ENCODE measurements at places on chromosomes 5 and 9.

DNA sequence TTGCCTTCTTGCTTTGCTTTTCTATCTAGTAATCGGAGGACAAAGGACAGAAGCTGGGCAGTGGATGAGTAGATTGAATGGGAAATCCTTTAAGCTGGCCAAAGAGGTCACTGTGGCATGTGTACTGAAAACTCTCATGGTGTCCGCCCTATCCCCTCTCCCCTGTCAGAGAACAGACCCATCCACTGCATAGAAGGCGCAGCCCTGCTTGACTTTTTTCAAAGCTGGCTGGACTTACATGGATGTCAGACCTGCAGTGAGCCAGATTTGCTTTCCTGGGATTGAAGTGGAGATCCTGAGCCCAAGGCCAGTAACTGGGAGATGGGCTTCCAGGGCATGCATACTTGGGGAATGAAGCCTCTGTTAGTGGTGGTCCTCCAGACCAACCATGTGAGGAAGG, 329.5 kb downstream of the TRPM3 start:
- DNase-seq: no peak

DNA sequence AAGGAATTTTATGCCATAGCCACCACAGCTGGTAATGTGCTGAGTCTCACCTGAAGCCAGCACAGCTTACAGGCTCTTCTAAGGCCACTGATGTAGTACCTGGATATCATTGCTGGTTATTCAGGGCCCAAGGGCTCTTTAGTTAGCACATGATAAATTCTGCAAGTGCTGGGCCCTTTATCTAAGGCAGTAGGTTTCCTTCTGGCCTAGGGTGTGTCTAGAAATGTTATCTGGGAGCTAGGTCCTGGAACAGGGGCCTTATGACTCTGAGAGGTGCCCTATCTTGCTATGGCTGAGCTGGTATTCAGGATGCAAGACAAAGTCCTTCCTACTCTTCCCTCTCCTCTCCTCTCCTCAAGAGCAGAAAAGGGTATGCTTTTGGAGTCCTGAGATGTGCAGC, 1424.5 kb upstream of the NUDT12 start:
- no peak for DNase-seq

DNA sequence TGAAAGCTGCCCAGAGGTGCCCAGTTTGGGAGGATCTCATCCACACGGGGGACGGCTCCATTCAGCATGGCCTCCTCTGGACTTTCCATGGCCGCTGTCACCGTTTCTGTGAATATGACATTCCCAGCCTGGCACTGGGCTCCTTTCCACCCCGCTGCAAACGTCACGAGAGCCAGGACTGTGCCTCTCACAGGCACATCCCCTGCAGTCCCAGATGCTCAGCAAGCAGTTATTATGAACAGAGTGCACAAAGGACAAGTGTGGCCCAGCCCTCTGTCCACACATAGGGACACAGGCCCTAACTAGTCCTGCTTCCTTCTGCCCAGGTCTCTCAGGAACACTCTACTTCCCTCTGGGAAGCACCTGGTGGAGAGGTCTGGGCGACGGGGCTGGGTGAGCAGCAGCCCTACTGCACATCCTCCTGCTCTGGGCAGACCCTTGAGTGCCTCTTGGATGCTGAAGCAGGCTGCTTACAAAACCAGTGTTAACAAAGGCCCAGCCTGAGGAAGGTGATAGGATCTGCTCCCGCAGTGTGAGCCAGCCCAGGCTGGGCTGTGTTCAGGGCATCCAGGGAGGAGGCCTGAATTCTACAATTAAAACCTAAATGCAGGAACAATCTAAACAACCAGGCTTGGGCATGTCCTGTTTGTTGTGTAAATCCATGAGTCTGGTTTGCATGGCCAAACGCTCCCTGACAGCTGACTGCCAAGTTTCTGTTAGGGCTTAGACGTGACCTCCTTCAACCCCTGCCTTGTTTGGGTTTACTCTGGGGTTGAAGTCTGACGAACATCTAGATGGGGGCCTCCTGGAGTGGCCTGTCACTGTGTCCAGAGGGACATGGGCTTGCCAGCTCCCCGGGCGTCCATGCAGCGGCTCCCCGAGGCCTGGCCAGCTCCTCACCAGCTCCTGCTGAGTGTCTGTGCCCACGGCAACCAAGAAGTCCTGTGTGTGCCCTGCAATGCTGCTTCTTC, 269.8 kb downstream of the GADD45G start:
- DNase-seq: no peak

- no peak for DNase-seq
Observed at GRCh38 chr5:72171667-72172066, 64.4 kb downstream of the MAP1B start.

DNA sequence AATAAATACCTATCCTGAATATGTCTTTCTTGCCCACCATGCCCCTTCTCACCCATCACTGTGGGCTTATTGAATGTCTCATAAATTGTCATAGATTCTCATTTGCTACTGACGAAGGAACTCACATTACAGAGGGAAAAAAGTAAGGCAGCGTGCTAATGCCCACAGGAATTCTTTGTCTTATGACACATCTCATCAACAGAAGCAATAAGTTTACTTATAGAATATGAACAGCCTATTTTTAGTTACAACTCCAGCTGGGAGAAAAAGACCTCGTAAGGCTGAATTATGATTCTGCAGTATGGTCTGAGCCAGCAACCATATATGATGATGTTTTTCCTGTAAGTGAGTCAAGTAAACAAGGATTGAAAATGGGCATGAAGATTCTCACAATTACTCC, 22.4 kb upstream of the ATG10 start:
- DNase-seq: no peak

DNA sequence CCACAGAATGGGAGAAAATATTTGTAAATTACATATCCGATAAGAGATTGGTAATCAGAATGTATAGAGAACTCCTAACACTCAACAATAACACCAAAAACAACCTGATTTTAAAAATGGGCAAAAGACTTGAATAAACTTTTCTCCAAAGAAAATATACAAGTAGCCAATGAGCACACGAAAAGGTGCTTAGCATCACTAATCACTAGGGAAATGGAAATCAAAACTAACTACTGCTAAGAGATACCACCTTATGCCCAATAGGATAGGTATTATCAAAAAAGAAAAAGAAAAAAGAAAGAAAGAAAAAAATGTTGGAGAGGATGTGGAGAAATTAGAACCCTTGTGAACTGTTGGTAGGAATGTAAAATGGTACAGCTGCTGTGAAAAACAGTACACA, 212.1 kb downstream of the TLR4 start:
- DNase-seq: no peak

- no peak for DNase-seq
Observed at GRCh38 chr5:55416306-55416705, 108.5 kb downstream of the MTREX start.

GRCh38 chr5:98638111-98638510, 135.4 kb upstream of the RGMB start:
- DNase-seq: peak; percentile 36

DNA sequence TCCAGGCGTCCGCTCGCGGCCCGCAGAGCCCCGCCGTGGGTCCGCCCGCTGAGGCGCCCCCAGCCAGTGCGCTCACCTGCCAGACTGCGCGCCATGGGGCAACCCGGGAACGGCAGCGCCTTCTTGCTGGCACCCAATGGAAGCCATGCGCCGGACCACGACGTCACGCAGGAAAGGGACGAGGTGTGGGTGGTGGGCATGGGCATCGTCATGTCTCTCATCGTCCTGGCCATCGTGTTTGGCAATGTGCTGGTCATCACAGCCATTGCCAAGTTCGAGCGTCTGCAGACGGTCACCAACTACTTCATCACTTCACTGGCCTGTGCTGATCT, 294 bp downstream of the ADRB2 start:
- DNase-seq: no peak

DNA sequence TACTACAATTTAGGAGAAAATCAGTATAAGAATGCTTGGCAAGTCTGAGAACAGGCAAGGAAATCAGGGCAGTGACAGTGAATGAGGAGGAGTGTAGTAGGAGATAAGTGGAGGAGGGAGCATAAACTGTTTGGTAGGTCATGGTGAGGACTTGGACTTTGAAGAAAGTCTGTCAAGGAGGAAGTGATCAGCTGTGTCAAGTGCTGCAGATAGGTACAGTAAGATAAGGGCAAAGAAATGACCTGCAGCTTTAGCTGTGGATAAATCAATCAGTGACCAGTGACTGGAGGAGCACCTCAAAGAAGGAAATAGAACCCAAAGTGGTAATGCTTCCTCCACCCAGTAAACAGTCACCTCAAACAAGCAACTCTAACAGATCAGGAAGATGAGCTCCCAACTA, 106.3 kb downstream of the RAPGEF6 start:
- DNase-seq: no peak

DNA sequence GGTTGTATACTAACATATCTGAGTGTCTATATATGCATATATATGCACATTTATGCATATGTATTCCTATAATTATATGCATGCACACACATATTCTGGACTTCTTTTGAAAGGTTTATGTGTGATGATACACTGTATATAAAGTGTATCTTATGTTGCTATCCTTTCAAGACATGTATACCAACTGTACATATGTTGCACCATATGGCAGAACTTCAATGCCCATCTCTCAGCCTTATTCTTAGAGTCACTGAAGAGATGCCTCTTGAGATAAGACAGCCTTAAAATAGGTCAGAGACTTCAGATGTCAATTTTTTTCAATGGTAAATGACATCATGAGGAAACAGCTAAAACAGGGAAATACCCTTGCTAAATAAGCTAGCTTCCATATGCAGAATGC, 461.4 kb downstream of the SPATA31D1 start:
- DNase-seq: no peak

DNA sequence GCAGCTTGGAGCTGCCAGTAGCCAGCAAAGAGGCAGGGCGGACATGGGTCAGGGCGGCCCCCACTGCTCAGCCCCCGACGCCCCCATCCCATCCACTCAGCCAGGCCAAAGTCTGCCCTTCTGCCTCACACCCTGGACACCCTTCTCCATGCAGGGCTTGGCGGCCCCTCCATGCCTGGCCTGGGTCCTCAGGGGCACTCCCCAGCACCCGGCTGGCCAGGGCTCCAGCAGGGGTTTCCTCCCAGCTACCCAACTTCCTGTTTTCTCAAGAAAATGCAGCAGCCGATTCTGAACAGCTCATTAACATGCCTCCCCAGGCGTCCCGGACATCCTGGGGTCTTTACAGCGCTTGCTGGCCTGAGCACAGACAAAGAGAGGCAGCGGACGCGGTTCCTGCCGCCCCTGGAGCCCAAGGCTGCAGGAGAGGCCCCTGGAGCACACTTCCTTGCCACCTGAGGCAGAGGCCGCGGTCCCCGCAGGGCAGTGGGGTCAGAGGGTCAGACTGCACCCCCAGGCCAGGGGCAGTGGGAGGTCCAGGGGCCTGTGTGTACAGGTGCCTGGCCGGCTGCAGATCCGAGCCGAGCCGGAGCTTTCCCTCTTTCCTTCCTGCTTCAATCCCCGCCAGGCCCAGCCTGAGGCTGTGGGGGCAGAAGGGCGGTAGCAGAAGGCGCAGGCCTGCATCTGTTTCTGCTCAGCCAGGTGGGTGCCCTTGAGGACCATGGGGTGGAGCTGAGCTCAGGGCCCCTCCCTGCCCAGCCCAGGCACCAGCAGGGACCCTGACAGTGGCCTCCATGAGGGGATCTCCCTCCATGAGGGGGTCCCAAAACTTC, 18.7 kb upstream of the NRARP start:
- DNase-seq: no peak

GRCh38 chr5:14854799-14855198, 16.8 kb downstream of the ANKH start:
- no peak for DNase-seq

DNA sequence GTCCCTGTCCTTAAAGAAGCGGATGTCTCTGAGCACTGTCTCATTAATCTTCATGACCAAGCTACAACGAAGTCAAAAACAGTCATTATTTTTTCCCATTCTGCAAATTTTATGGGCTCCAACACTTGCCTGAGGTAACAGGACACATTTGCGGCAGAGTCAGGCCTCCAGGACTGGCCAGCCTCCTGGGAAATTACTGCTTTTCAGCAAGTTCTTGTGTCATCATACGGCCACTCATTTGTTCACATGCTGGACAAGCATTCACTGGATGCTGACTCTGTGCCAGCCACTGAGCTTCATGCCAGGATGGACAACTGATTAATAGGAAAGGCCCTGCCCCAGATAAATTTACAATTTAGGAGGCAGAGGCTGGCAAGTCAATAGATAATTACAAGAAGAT, 305.7 kb downstream of the ACTL7B start:
- DNase-seq: peak; percentile 45

- DNase-seq: peak; percentile 14
Observed at GRCh38 chr5:150945947-150946346, 41.2 kb upstream of the ZNF300 start.

DNA sequence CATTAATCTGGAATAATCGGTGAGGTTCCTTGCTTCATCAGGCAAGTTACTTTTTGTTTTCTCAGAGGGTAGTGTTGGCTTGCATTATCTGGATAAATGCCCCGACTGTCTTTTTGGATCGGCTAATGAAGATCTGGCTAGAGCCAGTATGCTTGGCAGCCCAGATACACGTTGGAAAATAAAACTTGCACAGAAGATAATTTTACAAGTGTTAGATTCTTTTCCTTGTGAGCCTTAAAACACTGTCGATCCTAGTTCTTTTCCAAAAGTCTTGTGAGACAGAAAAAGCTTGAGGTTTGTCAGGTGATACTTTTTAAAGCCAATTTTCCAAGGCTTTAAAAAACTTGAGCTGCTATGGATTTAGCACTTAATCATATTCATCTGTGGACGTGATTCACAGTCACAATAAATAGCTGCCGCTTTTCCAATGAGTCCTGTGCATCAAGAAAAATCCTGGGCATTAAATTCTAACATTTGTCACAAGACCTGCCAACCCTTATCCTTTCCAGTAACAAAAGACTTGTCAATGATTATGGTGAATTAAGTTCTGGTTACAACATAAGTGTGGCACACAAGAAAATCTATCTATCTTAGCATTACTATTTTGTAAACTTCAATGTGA, 68.5 kb downstream of the PRLR start:
- peak; percentile 35 for DNase-seq

- DNase-seq: peak; percentile 40
Observed at GRCh38 chr5:169004551-169004950, 296.4 kb downstream of the SLIT3 start.

GRCh38 chr5:96703384-96703920, 41.3 kb downstream of the CAST start:
- DNase-seq: peak; percentile 37

DNA sequence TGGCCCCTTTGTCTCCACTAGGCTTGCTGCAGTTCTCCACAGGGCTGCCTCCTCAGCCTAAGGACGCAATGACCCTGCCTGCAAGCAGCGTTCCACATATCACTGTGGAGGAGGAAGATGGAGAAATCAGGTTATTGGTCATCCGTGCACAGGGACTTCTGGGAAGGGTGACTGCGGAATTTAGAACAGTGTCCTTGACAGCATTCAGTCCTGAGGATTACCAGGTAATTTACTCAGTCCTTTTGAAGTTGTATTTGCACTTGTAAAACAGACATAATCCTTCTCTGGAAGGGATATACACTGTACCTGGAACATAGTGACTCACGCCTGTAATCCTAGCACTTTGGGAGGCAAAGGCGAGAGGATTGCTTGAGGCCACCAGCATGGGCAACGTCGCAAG, 116.6 kb downstream of the ADGRV1 start:
- DNase-seq: no peak

GRCh38 chr5:175657593-175658271, at the start of gene HRH2:
TSS of gene HRH2 (plus strand) at chr5:175658071. CDS start at chr5:175683234, 25,163 bp downstream.
- DNase-seq: no peak

- peak; percentile 53 for DNase-seq
Observed at GRCh38 chr9:110541950-110542349, 37.6 kb downstream of the SVEP1 start.
